ENCODE measurements at places on chromosomes 13 and 19.

GRCh38 chr13:82654143-82654542, 1228.1 kb downstream of the SLITRK1 start:
- no peak for DNase-seq

GRCh38 chr13:97574926-97575325, 141.0 kb downstream of the RAP2A start:
- DNase-seq = no peak

DNA sequence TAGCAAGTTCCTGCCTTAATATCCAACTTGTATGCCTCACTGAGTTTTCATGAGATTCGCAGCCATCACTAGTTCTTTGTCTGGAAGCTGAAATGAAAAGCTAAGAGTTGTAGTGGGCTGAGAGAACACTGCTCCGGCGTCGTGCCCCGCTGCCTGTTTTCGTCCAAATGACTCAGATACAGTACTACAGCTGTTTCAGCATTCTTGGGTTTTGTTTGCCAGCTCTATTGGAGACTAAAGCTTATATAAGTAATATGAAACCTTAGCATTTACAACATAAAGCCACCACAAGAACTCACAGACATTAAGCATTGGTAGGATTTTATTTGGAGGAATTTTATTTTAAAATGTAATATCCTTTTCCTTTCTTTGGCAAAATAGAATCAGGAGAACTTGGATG, 299.7 kb downstream of the DLEU7 start:
- DNase-seq = peak; percentile 65

- no peak for DNase-seq
Measured at GRCh38 chr13:112744168-112745021, 54.6 kb downstream of the ATP11A start.

DNA sequence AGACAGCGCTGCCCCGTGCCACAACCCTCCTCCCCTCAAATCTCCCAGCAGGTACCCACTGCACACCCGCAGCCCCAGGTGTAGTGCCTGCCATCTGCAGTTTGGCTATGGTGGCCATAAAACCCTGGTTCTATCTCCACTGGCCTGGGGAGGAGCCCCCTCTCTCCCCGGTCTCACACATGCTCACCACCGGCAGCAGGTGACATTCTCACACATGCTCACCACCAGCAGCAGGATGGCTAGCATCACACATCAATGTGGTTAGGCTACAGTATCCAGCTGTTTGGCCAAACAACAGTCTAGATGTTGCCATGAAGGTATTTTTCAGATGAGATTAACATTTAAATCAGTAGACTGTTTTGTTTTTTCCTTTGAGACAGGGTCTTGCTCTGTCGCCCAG, 31.1 kb downstream of the ELL start:
- DNase-seq = no peak

DNA sequence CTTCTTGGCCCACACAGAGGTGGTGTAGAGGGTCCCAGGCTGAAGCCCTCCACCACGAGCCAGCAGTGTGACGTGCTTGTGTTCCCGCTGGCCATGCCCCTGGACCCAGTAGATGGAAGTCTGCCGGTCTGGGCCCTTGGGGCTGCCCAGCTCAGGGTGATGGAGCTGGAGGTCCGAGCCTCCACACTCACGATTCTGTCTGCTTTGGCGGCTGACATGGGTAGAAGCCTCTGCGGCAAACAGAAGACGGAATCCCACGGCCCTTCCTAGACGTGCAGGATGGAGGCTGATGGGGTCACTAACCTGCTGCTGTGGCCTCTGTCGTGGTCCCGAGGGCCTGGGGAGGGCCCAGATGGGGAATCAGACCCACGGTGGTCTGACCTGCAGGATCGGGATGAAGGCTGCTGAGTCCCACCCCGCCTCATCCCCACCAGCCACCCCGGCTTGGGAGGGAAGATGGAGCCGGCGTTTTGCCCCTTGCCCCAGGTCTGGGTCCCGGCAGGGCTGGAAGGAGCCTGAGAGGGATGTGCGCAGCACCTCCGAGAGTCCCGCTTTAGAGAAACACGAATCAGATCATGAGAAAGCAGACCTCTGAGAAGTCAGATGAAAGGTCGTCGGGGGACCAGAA, 4.4 kb downstream of the TMEM86B start:
- DNase-seq = no peak

GRCh38 chr13:20470136-20470535, 55.5 kb downstream of the CRYL1 start:
- no peak for DNase-seq

DNA sequence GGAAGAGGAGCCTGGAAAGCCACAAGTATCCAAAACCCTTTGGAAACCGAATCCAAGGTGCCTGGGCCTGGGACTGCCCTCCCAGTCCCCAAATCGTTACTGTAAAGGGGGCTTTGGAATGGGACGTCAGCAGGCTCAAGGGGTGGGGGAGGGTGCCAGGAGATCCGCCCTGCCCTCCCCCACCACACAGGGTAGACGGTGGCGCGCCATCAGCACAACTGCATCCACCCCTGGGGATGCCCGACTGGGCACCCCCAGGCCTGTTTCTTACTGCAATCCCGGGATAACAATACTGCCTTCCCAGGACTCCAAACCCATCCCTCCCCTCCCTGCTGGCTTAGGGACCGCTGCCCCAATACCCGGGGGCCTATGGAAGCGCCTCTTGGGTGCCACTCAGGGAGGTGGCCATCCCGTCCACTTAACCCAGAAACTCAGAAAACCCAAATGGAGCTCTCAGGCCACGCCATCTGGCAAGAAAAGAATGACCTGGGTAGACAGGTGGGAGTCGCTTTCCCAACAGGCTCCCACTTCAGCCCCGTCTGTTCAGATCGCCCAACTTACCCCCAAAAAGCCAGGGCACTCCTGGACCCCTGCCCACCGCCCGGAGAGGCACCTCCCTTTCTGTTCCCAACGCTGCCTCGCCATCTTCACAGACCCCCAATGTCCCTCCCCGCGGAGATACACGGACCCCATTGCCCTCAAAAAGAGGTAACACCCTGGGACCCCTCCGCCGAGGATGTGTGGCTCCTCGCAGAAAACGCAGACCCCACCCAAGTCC, 2.4 kb downstream of the KLF16 start:
- DNase-seq = no peak

GRCh38 chr13:77729502-77730221, 32.2 kb downstream of the SLAIN1 start:
- DNase-seq = no peak

DNA sequence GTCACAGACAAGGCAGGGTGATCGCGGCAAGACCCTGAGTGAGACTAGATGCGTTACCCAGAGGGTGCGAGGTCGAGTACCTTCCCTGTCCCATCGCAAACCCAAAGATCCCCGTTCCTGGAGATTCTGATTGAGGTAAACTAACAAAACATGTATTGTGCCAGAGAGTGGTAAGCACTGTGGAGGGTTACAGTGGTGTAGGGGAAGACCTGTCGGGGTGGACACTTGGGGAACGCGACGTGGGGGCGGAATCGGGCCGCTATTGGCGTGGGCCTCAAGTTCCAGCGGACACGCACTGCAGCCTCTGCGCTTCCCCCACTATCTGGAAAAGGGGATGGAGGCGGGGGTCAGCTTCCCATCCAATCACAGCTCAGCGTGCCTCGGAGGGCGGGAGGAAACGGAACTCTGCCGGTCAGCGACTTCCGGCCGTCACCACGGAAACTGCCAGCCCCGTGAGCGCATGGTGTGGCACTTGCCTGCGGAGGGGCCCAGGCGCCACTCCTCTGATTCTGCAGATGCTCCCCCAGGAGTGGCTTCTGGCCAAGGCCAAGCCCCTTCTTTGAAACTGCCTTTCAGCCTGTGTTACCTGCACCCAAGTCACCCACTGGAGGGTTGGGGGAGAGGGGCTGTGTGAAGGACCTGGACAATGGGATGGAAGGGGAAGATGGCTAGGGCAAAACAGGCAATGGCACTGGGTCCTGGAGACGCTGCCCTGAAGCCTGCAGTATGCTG, 1.0 kb upstream of the UBE2M start:
- DNase-seq = no peak

DNA sequence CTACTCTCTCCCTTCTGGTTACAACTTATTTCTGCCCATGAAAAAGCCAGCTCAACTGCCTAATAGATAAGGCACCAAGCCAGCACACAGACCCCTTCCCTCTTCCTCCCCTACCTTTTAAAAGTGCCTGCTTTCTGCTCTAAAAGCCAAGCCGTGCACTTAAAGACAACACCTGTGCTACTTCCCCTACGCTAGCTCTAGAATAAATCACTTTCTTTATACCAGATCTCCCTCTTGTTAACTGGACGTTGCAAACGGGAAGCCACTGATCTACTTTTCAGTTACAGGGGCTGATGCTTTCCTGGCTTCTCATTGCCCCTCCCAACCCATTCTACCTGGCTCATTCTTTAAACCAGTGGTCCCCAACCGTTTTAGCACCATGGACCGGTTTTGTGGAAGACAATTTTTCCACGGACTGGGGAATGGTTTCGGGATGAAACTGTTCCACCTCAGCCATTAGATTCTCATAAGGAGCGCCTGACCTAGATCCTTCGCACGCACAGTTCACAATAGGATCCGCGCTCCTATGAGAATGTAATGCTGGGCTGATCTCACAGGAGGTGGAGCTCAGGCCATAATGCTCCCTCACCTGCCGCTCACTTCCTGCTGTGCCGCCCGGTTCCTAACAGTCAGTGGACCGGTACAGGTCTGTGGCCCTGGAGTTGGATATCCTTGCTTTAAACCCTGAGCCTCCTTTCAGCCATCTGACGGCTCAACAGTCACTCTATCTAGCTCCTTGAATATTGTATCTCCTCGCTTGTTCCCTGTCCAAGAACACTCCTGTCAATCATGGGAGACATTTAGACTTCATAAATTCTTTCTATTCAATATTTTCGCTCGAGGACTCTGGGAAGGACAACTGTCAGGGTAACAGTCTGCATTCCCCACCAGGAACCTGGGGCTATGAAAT, 841 bp upstream of the ZNF223 start:
- DNase-seq = no peak

GRCh38 chr13:33033051-33033812, 17.0 kb downstream of the KL start:
- DNase-seq = no peak

- DNase-seq = no peak
Measured at GRCh38 chr13:53064731-53065130, 36.1 kb downstream of the OLFM4 start.

DNA sequence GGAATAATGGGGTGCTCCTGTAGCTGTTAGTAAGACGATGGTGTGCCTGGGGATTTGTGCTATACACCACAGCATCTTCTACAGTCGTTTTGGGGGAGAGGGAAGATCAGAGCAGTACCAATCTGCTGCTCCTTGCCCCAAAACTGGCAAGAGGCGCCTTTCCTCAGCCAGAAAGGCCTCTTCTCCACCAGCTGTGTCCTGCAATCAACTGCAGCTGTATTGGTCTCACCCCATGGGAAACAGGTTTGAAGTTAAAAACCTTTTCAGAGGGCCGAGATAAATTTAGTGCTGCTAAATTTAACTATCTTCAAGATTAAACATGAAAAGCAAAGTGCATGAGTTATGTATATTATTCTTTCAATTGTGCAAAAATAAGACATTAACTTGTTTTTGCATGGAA, 1.2 kb upstream of the RNASEH2B start:
- no peak for DNase-seq

DNA sequence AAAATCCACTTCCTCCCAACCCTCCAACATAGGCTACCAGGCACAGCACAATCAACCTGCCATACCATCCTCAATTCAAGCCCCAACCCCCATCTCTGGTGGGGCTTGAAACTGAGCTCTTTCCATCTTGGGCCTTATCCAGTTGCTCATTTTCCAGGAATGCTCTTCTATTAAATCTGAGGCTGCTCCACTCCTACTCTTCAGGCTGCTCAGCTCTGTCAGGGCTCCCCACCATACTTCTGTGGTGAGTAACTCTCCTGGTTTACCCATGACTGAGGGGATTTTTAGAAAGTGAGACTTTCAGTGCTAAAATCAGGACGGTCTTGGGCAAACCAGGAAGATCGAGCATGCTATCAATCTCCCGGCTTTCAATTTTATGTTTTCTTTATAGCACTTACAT, 512.8 kb downstream of the LMO7 start:
- peak; percentile 63 for DNase-seq

DNA sequence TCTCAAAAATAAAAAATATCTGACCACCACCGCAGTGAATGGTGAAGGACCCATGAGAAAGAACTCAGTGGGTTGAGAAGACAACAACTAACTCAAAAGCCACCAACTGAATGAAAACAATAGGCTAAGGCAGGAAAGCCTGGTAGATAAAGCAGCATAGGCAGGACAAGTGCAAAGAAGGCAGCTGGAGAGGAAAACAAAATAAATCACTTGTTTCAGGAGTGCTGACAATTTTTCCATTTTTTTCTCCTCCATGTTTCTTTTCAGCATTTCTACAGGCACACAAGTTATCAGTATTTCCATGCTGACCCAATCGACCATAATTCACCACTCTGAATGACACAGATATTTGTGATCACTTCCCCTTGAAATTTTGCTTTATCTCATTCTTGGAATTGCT, 597.8 kb downstream of the LIG4 start:
- no peak for DNase-seq

GRCh38 chr19:3520166-3521103, 14.3 kb downstream of the FZR1 start:
- no peak for DNase-seq

DNA sequence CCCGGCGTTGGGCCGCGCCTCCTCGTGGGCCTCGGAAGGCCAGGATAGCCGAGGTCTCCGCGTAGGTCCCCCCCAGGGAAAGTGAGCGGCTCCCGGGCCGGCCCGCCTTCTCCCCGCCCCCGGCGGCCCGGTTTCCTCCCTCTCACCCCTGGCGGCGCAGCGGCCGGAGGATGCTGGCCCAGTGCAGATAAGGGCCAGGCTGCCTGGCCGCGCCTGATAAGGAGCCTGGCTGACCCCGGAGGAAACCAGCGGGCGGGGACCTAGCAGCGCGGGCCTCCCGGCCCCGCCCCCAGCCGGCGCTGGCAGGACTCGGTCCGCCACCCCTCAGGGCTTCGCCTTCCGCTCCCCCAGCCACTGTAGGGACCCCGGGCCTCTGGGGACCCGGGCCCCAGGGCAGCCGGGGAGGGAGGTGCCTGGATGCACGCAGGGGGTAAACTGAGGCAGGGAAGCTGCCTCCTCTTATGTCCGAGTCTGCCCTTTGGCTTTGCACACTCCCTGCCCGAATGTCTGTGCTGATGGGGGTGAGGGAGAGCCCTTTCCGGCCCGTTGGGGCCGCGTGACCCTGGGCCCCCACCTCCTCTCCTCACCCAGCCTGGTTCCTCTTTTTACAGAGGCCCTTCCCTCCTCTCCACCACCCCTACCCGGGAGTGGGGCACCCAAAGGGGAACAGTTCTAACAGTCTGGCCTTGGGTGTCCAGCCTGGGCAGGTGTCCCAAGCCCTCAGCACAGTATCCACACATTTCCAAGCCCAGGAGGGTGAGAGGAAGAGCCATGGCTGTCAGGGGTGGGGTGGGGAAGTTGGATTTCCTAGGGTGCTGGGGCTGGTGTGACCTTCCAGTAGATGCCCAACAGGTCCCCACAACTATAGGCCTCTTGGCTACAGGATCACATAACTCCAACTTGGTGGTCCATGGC, at the start of gene LYL1:
TSS of gene LYL1 (minus strand) at position 193 of the 915 bp plus-strand sequence. CDS start 1,687 bp downstream, outside the sequence.
- DNase-seq = no peak
